Activated T-cell treated with anti-CD3 and anti-CD28 coated beads for 24 hours (primary cell): ENCODE measurements at places on chromosomes 11 and 22.
A peak's percentile ranks its signal among the peaks of the same experiment; 100 is the strongest.

DNA sequence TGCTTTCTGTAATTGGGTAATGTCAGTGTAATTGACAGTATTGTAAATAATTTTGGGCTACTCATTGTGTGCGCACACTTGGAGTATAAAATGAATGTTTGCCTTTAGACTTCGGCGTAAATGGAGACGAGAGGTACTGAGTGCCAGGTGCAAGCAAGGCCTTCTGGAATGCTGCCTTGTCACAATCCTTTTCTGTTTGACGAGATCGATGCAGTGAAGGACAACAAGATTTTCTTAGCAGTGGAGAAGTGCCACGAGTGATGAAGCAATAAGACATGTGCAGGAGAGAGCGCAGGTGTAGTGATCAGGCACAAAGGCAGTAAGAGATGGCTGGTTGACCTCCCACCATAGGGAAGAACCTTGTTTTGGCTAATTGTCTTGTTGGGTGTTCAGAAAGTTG lies 67.5 kb downstream of the DDX10 start:
- no peak for DNase-seq

- DNase-seq: no peak
Measured at GRCh38 chr22:37464181-37464580, 22.0 kb downstream of the MFNG start.

DNA sequence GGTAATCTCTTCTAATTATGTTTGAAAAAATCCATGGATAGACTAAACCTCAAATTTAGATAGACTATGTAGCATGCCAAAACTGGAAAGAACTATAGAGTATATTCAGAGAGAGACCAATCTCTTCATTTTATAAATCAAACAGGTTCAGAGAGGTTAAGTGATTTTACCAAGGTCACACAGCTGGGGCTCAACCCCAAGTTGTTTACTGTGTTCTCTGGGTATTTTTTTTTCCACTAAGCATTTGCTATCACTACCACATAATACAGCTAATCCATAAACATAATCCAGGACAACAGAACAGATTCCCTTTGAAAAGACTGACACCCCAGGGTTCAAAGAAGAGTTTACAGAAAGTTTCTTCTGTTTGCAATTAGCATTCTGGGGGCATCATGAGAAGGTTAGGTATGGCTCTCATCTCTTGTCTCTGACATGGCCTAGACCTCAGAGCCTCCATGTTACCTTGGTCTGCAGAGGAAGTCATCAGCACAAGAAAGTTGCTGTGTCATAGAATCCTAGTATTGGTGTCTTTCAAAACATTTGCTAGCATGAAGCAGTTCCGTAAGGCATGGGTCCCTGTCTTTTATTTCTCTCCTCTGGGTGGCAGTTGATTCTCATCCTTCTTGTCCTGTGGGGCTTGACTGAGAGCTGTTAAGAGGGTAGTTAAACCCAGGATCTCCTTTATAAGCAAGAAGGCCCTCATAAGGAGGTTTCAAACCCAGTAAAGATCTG lies 94.5 kb upstream of the HSD17B12 start:
- DNase-seq: no peak

DNA sequence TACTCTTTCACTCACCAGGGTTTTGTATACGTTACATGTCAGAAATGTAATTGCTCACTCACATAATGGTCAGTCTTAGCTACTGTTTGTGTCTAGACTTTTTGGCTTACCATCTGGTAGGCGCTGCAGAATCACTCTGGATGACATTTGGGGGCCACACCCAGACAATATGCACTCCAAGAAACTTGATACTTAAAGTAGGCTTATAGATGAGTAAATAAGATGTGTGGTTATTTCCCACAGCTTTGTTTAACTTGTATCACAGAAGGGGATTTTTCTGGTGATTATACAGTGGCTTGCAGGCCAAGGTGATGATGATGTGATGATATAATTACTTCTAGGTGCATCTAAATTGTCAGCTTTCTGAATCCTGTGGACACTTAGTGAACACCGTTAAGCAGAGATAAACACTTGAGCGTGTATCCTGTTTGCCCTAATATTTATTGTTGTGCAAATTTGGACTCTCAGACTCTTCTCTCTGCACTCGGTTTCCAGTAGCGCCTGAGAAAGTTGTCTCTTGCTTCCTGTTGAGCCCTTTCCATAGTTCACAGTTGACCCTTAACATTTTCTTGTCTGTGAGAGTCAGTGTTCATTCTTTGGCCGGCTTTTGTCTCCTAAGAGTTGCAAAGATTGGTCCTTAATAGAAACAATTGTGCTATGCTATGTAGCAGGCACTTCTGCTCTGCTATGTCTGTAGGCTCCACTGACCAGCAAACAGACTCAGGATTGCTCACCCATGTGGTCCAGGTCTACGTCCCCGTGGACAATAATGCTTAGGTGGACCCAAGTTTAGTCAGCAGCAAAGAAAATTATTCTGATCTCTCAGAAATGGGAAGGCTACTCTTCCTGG lies 89.3 kb downstream of the PRR5L start:
- DNase-seq: no peak

GRCh38 chr22:39428597-39429071 lies 28.2 kb upstream of the MGAT3 start:
- DNase-seq: no peak

DNA sequence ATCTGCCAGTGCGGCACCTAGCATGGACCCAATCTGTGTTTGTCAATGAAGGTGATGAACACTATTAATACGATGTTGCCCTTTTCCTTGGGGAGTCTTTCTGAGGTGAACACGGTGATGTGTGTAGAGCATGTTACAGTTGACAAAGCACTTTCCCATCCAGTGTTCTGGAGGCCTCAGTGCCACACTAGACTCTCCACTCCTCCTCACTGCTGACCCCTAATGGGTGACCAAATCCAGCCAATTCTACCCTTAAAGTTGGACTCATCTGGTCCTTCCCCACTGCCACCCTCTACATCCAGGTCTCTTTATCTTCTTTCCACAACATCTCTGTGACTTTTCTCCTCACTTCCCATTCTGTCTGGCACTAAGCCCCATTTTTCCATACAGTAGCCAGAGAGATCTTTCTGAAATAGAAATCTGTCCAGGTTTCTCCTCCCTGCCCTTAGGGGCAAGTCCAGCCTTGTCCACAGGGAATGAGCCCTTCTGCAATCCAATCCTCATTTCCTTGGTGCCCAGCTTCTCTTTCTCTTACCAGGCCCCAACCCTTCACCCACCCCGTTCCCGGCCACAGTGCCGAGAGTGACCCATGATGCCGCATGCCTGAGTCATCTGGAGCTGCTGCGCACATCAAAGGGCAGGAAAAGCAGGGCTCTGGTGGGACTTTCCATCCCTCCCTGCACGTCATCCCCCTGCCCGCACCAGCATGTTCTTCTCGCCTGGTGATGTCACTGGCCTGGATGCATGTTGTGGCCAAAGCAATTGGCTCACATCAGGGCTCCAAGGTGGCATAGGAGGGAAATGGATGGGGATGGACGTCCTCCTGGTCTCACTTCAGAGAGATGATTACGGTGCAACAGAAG lies 64.2 kb downstream of the RASSF10 start:
- no peak for DNase-seq

DNA sequence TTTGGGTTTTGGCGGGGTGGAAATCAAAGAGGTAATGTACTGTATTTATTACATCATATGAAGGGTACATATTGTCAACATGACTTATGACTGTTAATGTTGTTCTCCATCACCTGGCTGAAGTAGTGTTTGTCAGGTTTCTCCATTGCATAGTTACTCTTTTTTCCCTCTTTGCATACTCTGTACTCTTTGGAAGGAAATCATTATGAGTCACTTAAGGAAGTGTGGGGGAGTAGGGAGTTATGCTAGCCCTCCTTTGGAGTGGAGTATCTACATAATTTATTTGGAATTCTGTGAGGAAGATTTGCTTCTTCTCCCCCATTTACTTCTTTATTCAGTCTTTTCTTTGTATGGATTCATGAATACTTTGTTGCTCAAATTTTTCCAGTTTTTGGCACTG lies 3.6 kb upstream of the PGR start:
- no peak for DNase-seq

- DNase-seq: no peak
Measured at GRCh38 chr11:13297917-13298356, 20.3 kb downstream of the BMAL1 start.

- DNase-seq: no peak
Measured at GRCh38 chr11:59174664-59175033, 2.7 kb downstream of the DTX4 start.

GRCh38 chr22:30637701-30638114 lies 2.1 kb downstream of the SLC35E4 start:
- DNase-seq: no peak

- no peak for DNase-seq
Measured at GRCh38 chr22:49781289-49781782, 46.3 kb downstream of the BRD1 start.

DNA sequence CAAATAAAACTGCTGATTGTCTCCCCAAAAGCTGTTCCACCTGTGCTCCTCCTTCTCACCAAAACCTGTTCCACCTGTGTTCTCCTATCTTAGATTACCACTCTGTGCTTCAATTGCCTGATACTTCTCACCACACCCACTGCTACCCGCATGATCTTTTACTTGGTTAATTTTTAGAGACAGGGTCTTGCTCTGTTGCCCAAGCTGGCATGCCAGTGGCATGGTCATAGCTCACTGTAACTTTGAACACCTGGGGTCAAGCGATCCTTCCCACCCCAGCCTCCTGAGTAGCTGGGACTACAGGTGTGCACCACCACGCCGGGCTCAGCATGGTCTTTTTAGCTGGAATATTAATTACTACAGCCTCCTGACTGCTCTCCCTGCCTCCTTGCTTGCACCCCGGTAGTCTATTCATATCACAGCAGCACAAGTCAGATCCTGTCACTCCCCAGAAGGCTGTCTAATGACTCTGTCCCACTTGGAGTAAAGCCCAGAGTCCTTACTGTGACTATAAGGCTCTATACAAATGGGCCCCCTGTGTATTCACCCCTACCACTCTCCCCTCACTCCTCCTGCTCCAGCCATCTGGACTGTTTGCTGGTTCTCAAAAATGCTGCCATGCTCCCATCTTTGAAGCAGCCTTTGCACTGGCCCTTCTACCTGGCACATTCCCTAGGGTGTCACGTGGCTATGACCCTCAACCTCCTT lies 3.5 kb downstream of the C11orf91 start:
- no peak for DNase-seq

GRCh38 chr11:47881145-47881544 lies 33.0 kb upstream of the NUP160 start:
- DNase-seq: no peak

GRCh38 chr22:45429424-45429823 lies 15.9 kb downstream of the RIBC2 start:
- no peak for DNase-seq

DNA sequence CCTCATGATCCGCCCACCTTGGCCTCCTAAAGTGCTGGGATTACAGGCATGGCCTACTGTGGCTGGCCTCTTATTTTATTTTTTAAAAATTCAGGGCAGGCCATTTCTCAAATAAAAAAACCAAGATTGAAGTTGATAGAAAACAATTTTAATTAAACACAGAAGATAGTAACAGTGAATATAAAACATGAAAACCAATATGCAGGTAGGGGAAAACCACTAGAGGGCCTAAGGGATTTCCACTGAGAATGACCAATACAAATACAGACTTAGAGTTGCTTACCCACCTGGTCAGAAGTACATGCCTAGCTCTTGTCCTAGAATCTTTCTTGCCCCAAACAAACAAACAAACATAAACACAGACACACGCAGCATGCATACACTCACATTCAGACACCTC lies 1.7 kb upstream of the RTCB start:
- no peak for DNase-seq

DNA sequence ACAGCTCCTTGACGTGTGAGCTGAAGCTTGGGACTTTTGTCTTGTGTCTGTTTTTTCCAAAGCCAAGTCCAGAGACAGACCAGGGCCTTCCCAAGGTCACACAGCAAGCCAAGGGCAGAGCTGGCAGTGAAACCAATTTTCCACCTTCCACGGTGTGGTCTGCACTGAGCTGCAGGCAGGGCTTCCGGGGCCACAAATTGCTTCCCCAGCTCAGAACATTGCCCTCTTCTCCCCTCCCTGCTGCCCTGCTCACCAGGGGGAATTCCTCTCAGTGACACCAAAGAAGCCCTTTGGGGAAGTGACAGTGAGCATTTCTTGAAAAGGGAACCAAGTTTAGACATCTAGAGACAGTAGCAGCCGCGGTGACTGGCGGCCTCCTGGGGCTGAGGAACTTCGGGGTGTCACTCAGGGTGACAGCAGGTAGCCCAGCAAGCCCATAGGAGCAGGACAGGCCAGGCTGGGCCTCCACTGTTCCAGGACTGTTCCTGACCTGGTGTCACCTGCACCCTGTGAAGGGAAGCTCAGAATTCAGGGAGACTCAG lies 9.2 kb downstream of the FXYD2 start:
- DNase-seq: peak; percentile 63

GRCh38 chr22:28544431-28544868 lies 135.2 kb downstream of the TTC28 start:
- no peak for DNase-seq

DNA sequence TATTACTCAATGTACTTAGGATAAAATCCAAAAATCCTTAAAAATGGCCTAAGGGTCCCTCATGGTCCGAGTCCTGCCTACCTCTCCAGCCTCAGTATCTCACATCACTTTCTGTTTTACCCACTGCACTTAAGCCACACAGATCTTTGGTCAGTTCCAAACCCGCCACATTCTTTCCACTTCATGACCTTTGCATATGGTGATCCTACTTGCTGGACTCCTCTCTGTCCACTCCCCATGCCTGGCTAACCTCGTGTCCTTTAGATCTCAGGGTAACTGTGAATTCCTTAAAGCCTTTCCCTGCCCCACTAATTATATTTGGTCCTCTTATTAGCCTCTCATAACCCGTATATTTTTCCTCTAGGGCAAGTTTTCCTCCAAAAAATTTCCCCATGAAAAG lies 1.2 kb downstream of the NUP160 start:
- no peak for DNase-seq

DNA sequence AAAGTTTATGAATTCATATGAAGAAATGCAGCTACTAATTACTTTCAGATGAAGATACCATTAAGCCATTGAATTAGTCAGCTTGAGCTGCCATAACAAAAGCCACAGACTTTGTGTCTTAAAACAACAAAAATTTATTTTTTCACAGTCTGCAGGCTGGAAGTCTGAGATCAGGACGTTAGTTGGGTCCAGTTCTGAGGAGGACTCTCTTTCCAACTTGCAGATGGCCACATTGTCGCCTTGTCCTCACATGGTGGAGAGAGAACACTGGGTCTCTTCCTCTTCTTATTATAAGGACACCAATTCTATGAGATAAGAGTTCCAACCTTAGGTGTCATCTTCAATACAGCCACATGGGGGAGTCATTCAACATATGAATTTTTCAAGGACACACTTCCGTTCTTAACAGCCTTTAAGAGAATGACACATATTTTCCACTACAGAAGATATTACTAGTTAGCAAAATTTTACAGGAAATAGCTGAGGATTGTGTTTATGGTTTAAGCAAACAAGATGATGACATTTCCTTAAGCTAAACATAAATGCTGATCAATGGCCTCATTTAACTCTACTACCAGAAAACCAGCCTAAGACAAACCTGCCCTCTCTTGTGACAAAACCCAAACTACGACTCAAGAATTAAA lies 56.0 kb downstream of the DCUN1D5 start:
- peak; percentile 36 for DNase-seq

- no peak for DNase-seq
Measured at GRCh38 chr11:2791521-2792380, 92.0 kb upstream of the KCNQ1OT1 start.
